ENCODE measurements at places on chromosomes 1 and 21.
A peak's percentile ranks its signal among the peaks of the same experiment; 100 is the strongest.

DNA sequence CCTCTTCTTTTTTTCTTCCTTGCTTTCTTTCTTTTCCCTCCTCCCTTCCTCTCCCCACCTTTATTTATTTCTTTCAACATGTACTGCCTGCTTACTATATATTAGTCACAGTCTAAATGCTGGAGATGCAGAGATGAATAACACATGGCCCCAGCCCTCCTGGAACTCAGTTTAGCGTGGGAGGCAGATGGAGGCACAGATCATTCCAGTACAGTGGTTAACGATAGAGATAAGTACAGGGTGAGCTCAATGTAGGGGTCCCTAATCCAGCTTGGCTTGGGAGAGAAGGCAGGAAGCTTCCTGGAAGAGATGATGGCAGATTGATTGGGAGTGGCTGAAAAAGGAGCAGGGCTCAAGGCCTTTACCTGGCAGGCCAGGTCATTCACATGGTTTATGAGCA is 55.6 kb upstream of the PPP2R5A start:
- no peak for DNase-seq

DNA sequence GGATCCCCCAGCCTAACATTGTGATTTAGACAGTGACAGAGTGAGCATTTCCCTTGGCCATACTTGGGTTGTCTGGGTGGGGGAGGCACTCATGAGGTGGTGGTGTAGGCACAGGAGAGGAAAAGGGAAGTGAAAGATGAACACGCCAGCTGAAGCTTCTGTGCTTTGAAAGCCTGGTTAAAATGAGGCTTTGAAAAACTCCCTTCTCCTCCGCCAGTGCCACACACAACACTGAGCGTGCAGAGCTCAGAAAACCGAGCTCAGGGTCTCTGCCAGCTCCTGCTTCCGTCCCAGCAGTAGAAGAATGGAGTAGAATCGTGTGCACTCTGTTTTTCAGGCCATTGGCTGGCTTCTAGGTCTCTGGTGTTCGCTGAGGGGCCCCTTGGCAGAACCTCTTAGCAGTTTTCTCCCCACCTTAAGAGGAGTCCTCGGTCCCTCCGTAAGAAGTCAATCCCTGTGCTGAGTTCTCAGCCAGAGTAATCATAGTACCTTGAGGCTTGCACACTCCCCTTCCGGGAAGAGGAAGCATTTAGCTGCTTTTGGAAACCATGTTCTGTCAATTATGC is 12.9 kb downstream of the PLEKHM2 start:
- no peak for DNase-seq

DNA sequence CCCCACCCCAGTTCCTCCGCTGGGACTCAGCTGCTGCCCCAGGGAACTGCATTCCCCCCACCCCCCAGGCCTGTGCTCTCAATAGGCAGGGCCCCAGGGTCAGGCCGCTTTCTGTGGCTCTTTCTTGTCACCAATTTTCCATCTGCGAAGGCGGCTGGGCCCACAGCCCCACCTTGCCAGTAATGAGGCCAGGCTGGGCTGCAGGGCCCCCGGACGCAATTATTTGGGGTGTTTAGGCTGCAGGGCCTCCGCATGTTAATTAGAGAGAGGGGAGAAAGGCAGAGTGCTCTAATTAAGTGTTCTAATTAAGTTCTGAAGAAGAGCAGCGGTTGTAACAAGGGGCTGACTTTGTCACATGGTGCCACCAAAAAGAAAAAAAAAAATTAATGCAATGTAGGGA is 71.8 kb downstream of the EPHB2 start:
- no peak for DNase-seq

- DNase-seq = no peak
These were observed 52.3 kb upstream of the COG2 start for GRCh38 chr1:230589951-230590350.

- no peak for DNase-seq
These were observed 318.4 kb downstream of the RPS6KC1 start for GRCh38 chr1:213369465-213369864.

GRCh38 chr21:34282223-34282622 is 81.6 kb upstream of the KCNE2 start:
- DNase-seq = no peak

- no peak for DNase-seq
These were observed at the start of gene MACF1 for GRCh38 chr1:39204441-39205081. MACF1 (plus strand) TSS chr1:39204695; CDS start chr1:39205023, 328 bp downstream.

DNA sequence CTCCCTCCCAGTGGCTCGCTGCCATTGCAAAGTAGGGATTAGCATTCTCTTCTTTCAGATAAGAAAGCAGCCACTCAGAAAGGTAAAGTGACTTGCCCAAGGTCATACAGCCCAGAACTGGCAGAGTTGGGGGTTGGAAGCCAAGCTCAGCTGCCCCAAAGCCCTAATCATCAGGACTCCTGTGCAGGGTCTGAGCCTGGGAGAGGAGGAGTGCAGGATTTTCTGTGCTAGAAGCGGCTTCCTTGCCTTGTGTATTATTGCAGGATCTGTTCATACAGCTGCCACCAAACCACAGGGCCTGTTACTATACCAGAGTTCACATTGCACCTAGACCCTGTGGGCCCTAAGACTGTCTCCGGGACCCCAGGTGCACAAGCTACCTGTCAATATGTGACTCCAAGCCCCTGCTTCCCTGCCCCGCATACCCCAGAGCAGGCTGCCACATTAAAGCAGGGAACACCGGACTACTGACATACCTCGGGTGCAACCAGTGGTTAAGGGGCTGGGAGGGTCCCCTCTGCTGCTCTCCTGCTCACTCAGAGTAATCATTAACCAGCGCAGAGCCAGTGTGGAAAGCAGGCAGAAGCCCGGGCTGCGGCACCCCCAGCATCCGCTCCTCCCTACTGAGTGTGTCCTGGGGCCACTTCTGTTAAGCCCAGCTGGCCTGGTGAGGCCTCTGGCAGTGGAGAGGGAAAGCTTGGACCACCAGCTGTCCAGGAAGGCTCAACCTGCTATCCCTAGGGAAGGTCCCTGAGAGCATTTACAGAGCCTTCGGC is 15.8 kb downstream of the HSPG2 start:
- DNase-seq = peak; percentile 89

DNA sequence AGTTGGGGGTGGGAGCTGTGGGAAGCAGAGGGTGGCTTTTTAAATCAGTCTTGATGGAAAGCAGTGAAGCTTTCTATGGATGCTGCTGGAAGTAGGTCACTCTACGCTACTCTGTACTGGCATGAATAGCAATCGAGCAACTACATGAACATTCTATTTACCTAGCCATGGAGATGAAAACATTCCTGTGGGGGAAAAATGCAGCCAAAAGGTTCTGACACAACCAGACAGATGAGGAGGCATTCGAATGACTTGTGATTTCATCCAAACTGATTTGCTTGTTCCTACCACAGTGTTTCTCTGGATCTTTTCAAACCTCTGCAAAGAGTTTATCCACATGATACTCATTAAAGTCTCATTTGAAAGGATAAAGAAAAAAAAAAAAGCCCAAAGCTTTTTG is 95.0 kb downstream of the ASTN1 start:
- DNase-seq = no peak

- DNase-seq = no peak
These were observed 5.4 kb downstream of the KCNA2 start for GRCh38 chr1:110600716-110601115.

- no peak for DNase-seq
These were observed 17.8 kb upstream of the PGM1 start for GRCh38 chr1:63575340-63575826.

DNA sequence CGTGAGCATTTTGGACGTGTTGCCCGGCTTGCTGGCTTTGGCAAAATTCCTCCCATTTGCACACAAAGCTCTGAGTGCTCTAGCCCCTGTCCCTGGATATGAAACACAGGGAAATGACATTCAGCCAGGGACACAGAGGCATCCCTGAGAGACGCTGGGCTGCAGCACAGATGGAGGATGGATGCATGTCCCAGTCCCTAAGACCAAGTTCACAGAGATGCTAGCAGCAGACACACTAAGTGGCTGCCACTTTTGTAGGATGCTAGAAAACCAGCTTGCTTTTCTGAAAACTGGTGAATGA is 12.5 kb downstream of the ACTRT2 start:
- no peak for DNase-seq

GRCh38 chr1:46521414-46521813 is 30.0 kb downstream of the KNCN start:
- no peak for DNase-seq

GRCh38 chr1:212565571-212566305 is 42.8 kb upstream of the ATF3 start:
- no peak for DNase-seq

GRCh38 chr1:59972216-59972927 is 45.8 kb upstream of the CYP2J2 start:
- no peak for DNase-seq

GRCh38 chr1:182520736-182521135 is 68.3 kb downstream of the RNASEL start:
- DNase-seq = no peak

GRCh38 chr1:53410701-53411100 is 48.5 kb upstream of the DMRTB1 start:
- DNase-seq = no peak

DNA sequence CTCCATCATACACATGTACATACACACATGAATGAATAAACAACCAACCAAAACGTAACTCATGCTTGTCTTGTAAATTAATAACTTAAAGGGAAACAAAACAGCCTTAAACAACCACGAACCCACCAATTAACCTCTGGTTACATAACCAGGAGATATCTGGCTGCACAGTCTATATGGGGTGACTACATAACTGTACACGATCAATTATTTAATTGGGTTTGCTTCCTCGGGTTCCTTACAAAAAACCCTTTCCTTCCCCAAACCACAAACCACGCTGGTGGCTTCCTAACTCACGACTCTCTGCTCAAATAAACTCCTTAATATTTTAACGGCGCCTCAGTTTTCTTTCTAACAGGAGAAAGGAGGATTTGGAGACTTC is 744 bp downstream of the ZNF670 start:
- DNase-seq = no peak

DNA sequence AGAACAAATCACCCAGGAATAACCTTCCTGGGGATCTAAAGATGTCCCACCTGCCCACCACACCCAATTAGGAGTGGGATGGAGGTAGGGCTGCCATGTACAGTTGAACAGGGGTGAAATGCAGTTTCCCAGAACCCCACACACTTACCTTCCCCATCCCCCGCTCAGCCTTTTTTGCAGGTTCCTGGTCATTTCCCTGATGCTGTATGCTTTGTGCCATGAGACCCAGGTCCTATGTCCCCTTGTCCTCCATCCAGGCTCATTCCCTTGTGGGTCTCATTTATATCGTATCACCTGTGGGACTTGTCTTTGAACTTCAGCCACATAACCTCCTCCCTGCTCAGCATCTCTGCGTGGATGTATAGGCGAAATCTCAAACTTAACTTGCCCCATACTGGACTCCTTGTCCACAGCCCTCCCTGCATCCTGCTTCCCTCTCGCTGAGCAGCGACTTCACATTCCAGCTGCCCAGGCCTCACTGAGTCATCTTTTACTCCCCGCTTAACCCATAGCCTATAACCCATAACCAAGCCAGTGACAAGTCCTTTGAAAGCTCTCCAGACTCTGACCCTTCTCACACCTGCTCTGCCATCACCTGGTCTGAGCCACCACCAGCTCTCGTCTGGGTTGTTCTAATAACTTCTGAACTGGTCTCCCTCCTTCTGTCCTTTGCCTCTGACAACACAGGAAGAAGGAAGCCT is 4.7 kb downstream of the LDLRAD2 start:
- peak; percentile 16 for DNase-seq

GRCh38 chr1:230279583-230279945 is 146.6 kb downstream of the PGBD5 start:
- DNase-seq = no peak

DNA sequence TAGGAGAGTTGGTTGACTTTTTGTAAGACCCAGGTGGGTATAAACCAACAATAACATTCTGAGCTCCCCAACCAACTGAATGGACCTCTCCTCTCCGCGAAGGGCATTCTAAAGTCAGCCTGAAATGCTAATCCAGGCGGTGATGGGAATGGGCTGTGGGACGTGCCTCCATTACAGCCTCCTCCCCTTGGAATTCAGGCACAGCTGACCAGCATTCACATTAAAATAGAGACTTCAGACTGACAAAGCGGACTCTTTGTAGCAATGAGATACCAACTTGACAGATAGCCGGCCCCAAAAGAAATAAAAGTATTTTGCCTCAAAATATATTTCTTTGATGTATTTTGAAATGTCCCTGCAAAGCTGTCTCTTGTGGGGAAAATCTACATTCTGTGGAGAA is 101.7 kb downstream of the KIF26B start:
- DNase-seq = no peak

GRCh38 chr1:236728752-236729151 is 42.5 kb downstream of the ACTN2 start:
- DNase-seq = no peak

GRCh38 chr1:33382661-33383415 is 48.1 kb downstream of the PHC2 start:
- no peak for DNase-seq

GRCh38 chr1:23403038-23403336 is 21.6 kb downstream of the TCEA3 start:
- no peak for DNase-seq

DNA sequence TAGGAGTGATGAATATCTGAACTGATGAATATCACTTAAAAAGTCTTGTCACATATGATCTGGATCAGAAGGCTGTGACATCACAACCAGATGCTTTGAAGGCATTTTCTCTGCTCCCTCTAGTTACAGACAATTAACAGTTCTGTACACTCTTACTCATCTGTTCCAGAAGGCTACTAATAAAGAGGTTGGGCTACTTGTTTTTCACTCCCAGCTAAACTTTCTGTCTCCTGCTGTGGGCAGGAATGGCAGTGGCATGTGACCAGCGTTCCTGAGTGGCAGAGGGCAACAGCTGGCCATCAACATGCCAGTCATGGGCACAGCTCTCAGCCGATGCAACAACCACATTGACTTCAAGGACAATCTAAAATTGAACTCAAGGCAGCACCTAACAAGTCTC is 66.7 kb downstream of the SLC45A1 start:
- DNase-seq = no peak

DNA sequence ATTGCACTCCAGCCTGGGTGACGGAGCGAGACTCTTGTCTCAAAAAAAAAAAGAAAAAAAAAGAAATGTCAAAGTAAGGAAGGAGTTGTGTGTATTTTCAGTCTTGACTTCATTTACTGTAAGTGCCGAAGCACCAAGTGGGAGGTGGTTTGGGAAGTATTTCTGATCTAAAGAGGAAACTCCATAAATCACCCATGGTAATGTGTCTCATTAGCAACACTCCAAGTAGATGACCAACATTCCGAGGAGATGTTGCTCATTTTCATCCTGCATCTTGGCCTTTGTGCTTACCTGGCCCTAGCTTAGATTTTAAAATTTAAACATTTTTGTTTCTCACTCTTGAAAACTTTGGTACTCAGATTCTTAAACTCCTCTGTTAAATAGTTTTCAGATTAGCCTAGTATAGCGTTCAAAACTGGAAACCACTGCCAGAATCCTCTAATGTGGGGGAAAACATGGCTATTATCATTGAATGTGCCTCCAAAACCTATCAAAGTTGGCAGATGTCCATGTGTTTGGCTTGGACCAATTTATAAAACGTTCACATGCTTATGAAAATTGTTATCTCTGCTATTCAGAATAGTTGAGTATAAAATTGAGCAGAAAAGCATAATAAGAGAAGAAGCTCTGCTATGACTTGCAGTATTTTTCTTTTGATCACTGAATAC is 110.4 kb downstream of the NFIA start:
- no peak for DNase-seq

Measured in HuH-7.5 (cell line).